ENCODE measurements at places on chromosomes 2 and 18.

- no peak for DNase-seq
These were observed 76.6 kb upstream of the MAP4K3 start for GRCh38 chr2:39513641-39514094.

- DNase-seq, result no peak
These were observed 9.3 kb upstream of the EFEMP1 start for GRCh38 chr2:55932843-55933242.

GRCh38 chr2:96895746-96896651 is 26.1 kb upstream of the SEMA4C start:
- no peak for DNase-seq

- DNase-seq, result no peak
These were observed 13.4 kb downstream of the FMNL2 start for GRCh38 chr2:152348388-152348787.

GRCh38 chr2:241041589-241042158 is 43.3 kb downstream of the SNED1 start:
- no peak for DNase-seq

DNA sequence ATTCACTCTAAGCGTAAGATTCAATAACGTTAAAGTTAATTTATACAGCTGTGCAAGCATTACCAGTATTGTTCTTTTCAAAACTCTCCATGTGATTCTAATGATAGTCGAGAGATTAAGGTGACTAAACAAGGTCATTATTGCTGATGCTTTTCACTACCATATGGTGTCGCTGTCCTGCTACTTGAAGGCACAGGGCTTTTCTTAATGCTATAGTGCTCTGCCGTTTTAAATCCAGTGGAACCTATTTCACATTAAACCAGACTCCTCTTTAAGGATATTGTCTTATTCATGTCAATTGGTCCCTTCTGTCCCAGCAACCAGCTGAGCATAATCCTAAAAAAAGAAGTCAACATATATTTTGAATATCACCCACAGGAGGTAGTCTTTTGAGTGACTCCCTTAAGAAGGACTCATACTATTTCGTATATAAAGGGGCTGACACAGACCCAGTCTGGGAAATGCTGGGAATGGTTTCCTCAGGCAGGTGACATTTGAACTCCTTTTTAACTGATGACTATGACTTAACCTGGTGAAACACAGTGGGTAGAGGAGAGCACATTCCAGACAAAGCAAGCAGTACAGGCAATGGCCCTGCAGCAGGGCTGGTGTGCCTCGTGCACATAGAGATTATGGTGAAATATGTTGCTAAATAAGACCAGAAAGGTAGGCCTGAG is 53.9 kb upstream of the CYTIP start:
- no peak for DNase-seq

- DNase-seq, result peak; percentile 43
These were observed 484 bp upstream of the DARS1 start for GRCh38 chr2:135985826-135986393.

DNA sequence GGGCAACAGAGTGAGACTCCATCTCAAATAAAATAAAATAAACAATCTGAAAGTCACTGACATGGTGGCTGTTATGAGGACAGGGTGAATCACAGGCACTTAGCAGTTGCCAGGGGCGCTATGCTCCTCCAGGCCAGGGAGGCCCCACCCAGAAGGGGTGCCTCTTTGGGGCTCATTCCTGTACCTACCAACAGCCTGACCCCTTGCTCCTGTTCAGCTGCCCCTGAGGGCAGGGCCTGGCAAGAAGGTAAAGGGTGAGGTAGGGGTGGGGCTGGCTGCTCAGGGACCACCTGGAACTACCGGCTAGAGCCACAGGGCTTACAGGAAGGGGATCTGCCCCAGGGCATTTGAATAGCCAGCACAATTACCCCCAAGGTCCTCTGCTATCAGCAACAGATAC is 60.3 kb downstream of the INPP5D start:
- DNase-seq, result no peak

DNA sequence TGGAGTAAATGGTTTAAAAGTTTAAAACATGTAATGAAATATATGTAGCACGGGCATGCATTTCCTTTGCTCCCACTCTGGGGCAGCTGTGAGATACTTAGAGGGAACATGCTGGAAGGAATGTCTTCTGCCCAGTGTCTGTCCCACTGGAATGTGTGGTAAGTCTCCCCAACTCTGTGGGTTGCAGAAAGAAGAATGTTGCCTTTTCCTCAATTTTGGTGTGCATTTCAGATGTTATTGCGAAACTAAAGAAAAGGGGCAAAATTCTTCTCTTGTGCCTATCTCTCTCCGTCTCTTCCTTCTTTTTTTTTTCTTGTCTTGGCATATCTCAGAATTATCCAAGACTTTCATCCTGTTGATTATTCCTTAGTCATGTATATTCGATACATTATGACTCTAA is 201.1 kb downstream of the SH3RF3 start:
- DNase-seq, result no peak

DNA sequence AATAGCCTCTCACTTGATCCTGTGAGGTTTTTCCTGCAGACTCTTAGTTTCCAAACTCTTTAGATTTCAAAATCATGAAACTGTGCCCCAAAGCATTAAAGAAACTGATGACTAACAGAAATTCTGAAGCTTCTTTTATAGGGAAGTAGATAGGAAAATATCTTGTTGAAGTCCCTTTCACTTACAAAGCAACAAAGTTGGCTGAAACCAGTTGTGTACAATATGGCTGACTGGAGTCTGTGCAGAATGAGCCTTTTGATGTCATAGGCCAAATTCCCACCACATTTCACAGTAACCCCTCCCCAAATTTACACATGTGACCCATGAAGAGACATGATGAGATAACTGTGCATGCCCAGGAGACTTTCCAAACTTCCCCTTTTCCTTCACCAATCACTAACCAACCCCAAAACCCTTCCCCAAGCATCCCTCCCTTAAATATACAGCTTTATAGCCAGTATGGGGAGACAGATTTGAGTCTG is 61.7 kb upstream of the NCK2 start:
- no peak for DNase-seq

GRCh38 chr2:73838889-73839534 is 10.3 kb downstream of the STAMBP start:
- DNase-seq, result no peak

- DNase-seq, result no peak
These were observed 113.6 kb downstream of the MRO start for GRCh38 chr18:50706199-50706598.

DNA sequence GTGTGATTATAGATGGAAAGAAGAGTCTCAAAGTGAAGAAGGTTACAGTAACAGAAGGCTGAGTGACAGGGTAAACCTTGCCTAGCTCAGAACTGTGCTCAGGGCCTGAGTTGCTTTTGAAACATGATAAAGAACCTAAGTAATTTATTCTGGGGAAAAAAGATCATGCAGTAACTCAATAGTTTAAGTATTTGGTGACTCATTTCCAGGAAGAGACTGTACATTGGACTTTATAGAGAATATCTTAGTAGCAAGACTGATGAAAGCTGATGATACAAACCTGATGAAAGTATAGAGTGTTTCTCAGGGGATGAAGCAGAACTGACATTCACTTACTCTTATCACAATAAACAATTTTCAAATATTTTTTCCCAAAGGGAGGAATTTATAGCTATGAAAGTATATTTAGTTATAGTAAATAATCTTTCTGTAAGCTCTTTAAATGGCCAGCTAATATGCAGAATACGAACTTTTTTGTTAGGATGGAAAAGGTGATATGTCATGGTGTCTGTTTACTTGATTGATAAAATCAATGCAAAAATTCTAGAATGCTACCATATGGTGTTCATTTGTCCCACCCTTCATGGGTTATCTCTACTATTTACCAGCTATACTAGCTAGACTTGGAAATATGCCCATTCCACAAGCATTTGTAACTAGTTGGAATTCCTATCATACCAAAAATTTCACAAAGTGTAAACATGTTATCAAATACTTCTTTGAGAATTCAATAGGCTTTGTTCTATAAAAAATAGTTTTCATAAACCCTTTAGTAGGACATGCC is 1265.5 kb upstream of the ACVR2A start:
- no peak for DNase-seq

DNA sequence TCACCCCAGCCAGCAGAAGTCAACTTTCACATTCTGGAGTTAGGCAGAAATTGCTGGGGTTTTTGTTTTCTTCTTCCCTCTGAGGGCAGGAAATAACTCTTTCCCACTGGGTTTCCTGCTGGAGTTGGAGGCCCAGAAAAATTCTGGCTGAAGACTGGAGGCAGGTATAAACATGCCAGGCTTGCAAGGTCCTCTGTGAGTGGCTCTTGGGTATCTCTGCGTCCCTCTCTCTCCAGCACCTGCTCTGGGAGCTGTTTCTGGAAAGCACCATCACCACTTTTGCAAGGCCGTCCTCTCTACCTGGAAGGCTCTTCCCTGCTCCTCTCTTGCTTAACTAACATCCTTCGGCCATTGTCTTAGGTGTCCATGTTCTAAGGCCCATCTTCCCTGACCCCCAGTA is 91.0 kb downstream of the MCFD2 start:
- no peak for DNase-seq

GRCh38 chr2:107721586-107721985 is 105.1 kb upstream of the RGPD4 start:
- no peak for DNase-seq

DNA sequence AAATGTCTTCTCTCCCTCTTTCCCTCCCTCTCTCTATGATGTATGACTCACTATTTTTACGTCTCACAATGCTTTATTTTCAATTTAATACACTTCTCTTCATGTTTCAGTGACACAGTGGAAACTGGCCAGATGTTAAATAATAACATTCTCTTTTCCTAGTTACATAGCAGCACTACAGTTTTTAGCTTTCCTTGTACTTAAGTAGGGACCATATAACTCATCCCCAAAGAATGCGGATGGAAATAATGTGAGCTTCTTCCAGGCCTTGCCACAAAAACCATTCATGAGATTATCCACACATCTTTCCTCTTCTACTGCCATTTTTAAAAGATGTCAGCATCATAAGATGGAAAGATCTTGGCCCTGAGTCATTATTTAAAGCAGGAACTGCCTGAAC is 789.4 kb downstream of the LRP1B start:
- no peak for DNase-seq

DNA sequence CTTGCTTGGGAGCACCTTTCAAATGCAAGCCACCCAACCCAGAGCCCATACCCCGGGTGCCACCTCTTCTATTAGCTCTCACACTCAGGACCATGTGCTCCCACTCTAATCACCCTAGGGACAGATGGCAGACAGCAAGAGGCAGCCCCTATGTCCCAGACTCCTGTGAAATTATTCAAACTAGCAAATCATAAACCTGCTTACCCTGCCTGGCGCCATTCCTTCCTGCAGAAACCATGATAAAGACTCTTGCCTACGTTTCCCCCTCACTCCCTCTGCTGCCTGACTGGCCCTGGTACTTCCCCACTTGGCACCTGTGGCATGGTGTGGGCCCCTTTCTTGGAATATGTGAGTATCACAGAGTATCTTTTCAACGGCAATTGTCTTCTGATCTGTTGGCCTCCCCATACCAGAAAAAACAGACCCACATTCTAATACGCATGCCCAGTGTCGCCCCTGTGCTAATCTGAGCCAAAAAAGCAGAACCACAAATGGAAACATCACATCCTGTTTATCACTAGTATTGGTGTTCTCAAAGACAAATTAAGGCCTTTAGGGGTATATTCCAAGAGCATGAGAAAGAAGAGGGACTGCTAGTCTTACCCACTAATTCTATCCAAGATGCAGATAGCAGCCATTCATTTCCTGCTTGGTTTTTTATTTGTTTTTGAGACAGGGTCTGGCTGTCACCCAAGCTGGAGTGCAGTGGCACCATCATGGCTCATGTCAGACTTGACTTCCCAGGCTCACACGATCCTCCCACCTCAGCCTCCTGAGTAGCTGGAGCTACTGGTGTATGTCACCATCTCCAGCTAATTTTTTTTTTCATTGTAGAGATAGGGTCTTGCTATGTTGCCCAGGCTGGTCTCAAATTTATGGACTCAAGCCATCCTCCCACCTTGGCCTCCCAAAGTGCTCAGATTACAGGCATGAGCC is 44.1 kb upstream of the TTC39C start:
- peak; percentile 50 for DNase-seq

- no peak for DNase-seq
These were observed 670.4 kb downstream of the KCNJ3 start for GRCh38 chr2:155368934-155369333.

GRCh38 chr2:108813732-108814131 is 27.2 kb downstream of the CCDC138 start:
- DNase-seq, result no peak

- no peak for DNase-seq
These were observed 35.4 kb downstream of the PROC start for GRCh38 chr2:127453392-127454171.

DNA sequence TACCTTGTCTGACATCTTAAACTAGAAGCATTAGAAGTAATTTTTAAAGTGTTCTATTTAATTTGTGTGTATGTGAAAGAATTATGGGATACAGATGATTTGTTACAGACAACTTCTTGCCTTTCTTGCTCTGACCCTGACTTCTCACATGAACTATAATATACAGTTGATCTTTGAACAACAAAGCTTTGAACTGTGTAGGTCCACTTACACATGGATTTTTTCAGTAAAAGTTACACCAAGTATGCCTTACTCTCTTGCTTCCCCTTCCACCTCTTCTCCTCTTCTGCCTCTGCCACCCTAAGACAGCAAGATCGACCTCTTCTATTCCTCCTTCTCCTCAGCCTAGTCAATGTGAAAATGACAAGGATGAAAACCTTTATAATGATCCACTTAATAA is 42.2 kb downstream of the SLC40A1 start:
- no peak for DNase-seq

GRCh38 chr18:6748241-6748640 is 18.7 kb downstream of the ARHGAP28 start:
- no peak for DNase-seq

DNA sequence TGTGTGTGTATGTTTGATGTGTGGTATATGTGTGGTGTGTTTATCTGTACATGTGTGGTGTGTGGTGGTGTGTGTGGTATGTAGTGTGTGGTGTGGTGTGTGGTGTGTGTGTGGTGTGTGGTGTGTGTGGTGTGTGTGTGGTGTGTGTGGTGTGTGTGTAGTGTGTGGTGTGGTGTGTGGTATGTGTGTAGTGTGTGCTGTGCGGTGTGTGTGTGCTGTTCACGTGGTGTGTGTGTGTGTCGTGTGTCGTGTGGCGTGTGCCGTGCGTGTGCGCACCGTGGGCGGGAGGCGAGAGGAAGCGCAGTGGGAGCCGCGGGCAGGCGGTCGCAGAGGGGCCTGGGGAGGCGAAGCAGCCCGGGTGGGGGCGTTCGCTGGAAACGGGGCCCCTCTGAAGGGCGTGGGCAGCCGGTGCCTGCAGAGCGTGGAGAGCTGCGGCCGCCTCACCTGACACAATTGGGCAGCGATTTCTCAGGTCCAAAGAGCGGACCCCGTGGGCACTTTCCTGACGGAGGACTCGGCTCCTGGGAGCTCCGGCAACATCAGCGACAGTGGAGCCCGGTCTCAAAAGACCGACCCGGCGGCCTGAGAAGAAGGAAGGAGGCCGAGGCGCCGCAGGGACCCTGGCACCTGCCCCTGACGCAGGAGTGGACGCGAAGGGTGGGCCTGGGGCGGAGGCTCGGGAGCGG is 741.1 kb upstream of the SALL3 start:
- DNase-seq, result no peak
